ENCODE measurements at places on chromosomes 1 and 21.

DNA sequence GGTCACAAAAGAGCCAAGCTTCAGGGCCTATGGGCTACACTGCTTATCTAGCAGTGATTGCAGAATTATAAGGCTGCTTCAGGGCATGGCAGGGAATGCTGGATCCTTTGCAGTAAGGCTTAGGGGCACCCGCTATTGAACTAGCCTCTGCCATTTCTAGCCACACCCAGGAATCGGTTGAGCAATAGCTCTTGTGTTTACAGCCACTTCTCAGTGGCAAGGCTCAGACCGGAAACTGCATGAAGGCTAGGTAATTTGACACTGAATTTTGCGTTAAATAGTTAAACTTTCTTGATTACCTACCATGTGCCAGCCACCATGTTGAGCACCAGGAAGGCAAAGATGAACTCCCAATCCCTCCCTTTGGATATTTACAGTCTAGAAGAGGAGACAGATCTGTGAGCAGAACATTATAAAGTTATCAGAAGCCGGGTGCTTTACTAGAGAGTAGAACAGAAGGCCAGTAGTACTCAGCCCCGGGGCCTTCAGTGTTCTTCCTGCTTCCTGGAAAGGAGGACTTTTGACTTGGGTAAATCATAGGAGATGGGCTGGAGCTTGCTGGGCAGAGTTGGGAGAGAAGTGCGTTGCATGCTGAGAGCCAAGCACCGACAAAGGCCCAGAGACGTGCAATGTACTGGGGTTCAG, 98.6 kb upstream of the LPGAT1 start:
- no peak for DNase-seq

- DNase-seq = no peak
Measured at GRCh38 chr1:201990427-201990826, 8.0 kb downstream of the RNPEP start.

- no peak for DNase-seq
Measured at GRCh38 chr1:236688705-236689104, 2.4 kb downstream of the ACTN2 start.

DNA sequence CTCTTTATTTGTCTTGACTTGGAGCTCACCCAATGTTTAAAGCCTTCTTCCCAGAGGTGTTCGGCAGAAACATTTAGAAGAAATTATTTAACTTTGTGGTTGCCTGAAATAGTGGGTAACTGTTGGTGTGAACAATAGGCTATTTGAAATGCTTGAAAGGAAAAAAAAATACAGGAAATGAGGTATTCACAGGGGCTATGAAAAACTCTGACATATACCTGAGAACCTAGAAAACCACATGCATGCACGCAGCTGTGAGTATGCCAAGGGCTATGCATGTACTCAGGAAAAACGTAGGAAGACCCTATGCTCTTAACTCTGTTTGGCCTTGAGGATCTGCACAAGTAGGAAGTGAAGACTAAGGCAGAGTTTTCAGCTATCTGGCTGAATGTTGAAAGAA, 16.4 kb upstream of the RNF186 start:
- no peak for DNase-seq

DNA sequence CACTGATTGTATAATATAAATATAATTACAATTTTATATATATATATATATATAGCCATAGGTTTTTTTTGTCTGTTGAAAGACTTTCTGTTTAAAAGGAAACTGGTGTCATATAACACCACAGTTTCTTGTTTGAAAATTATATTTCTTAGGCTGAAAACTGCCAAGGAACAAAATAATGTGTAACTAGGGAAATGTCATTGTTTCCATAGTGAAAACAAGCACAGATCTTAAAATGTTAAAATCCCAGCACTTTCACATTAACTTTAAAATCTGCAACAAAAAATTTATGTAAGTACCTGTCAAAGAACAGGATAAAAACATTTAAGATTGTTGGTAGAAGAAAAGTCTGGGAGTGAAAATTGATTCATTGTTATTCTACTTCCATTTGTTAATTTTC, 104.2 kb downstream of the ATP6V1G3 start:
- DNase-seq = no peak

GRCh38 chr1:226608699-226609505, 60.3 kb downstream of the STUM start:
- DNase-seq = peak; percentile 67

- DNase-seq = no peak
Measured at GRCh38 chr1:238606896-238607295, 716.2 kb upstream of the ZP4 start.

DNA sequence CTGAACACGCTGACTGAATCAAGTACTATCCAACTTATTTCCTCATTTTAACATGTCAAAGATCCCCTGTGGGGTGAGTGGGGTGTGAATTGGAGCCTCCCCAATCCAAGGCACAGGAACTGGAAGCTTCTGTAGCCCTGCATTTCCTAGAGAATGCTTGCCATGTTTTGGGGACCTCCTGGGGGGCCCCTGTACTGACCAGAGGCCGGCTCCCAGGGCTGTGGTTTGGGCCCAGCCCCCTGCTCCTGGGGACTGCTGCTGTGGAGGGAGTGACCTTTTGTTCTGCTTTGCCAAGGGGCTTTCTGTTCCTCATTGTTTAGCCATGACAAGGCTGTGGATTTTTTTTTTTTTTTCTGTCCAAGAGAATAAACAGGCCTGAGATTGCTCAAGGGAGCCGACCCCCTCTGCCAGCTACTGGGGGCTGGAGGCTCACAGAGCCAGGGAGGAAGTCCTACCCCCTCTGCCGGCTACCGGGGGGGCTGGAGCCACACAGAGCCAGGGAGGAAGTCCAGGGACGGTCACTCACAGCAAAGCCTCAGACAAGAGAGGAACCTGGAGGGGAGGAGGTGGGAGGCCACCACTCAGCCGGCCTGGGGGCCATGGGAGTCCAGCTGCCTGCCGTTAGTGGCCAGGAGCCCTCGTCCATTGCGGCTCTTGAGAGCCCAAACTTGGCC, 17.4 kb downstream of the TNFRSF1B start:
- no peak for DNase-seq

GRCh38 chr21:38716942-38717341, 88.8 kb upstream of the ETS2 start:
- no peak for DNase-seq

DNA sequence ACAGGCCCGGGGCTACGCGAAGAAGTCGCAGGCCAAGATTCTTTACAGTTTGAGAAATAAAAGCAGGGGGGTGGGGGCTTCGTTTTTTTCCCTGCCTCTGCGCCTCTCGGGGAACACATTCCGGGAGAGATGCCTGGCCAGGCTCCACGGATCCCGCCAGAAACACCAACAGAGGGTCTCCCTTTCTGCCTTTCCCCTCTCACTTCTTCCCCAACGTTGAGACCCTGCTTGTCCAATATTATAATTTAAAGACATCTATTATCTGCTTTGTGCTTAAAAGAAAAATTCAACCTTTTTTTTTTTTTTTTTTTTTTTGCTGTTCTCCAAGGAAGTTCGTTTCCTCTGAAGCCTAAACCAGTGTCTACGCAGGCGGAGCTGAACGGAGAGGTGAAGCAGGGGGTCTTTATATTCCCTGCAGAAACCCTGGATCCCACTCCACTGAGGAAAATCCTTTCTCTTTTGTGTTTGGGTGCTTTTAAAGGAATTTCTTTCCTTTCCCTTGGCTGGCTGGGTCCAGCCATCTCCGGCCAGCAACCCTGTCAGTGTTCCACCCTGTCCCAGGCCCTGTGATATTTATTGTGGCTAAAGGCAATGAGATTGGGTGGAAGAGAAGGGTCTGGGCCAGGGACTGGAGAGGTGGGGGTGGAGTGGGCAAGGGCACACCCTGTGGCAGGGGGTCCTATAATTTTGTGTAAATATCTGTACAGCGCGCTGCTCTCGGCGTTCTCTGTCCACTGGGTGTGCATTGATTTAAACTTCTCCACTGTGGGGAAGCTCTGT, 2.2 kb downstream of the FOXD2 start:
- no peak for DNase-seq

DNA sequence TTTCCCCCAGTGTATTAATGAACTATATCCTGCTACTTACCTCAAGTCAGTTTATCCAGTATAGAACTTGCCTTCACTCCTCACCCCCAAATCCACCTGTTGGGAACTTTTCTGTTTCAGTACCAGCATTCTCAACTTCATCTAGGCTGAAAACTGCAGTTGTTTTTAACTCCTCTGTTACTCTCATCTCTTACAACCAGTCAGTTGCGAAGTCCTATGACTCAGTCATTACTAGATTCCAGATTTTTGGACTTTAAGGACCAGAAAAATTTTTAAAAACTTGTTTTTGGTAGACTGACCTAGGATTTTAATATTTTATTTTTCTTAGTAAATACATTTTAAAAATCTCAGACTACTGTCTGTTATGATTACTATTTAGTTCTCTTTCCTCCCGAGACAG, 8.1 kb downstream of the GNAI3 start:
- no peak for DNase-seq

DNA sequence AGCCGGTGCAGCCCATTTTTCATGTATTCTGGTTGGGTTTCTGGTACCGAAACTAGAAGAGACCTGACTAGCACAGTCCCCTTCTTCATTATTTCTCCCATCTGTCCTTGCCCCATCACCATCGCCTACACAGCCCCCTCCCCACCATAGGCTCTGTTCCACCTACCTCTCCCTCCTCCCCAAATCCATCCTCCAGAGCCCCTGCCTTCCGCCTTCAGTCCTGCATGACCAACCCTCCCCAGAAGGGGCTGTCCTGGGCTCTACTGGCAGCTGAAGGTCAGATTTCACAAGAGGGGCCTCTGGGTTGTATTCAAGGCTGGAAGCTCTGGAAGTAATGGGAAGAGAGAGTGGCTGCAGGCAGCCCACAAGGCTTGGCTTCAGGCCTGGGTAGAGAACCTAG, 55.2 kb downstream of the SDC3 start:
- no peak for DNase-seq

DNA sequence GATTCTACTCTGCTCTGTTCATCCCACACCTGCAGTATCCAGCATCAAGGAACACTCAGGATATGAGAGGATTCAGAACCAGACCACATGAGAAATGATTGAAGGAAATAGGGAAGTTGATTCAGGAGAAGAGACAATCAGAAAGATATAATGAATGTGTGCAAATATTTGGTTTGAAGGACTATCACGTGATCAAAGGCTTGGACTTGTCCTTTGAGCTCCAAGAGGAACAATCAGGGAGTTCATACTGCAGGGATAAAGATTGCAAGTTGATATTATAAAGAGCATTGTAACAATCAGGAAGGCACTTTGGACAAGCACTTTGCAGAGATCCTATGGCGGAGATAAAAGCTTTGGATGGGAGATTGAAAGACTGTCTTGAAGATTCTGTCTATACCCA, 13.9 kb upstream of the PIGM start:
- no peak for DNase-seq

DNA sequence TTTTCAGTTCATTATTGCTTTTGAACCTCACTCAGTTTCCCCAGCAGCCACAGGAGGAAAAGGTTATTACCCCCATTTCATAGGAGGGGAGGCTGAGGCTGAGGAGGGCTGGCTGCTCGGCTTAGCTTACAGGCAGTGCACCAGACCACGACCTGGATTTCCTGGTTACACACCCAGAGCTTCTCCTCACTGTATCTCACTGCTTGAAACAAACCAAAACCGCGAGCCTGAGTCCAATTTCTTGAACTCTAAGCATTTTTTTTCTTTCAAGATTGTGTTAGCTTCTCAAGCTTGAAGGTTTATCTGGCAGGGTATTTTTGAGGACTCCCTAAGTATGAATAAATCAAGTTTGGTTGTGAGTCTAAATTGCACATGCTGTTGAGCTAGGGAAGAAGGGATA, 188.9 kb upstream of the EDN2 start:
- peak; percentile 45 for DNase-seq

DNA sequence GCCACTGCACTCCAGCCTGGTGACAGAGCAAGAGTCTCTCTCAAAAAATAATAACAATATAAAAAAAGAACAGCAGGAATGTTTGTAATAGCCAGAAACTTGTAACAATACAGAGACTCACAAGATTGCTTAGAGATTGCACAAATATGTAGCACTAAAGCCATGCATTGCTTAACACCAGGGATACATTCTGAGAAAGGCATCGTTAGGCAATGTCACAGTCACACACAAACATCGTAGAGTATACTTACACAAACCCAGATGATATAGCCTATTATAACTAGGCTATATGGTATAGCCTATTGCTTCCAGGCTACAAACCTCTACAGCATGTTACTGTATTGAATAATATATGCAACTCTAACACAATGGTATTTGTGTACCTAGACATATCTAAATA, 45.3 kb downstream of the GPATCH2 start:
- no peak for DNase-seq

DNA sequence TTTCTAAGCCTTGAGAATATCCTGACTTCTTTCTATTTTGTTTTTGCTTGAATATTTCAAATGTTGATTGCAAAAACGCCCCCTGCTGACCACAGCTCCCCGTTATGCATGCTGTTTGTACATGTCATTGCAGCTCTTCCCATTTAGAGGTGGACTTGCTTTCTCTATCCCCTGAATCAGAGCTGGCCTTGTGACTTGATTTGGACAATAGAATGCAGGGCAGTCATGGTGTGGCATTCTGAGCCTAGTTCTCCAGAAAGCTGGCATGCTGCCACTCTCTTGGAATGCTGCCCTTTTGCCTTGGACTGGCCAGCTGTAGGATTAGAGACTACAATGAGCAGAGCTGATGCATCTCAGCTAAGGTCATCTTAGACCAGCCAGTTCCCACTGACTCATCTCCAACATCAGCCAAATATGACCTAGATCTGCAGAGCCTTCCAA, 1561.5 kb downstream of the MRPL39 start:
- no peak for DNase-seq

DNA sequence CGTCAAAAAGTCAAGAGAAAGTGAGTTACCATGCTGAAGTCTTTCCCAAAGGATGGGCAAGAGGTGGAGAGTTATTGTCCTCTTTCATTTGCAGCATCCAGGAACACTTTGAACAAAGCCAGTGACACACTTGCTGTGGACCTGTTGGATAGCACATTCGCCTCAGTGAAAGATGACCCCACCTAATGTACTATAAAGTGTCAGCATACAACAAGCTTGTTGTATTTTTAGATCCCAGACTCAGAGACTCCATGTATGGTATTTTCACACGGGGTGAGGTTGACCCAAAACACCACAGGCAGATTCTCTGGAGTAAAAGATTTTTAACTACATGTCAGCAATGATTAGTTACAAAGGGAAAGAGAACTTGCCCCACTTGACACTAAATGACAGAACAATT, 273.8 kb downstream of the PTBP2 start:
- no peak for DNase-seq

DNA sequence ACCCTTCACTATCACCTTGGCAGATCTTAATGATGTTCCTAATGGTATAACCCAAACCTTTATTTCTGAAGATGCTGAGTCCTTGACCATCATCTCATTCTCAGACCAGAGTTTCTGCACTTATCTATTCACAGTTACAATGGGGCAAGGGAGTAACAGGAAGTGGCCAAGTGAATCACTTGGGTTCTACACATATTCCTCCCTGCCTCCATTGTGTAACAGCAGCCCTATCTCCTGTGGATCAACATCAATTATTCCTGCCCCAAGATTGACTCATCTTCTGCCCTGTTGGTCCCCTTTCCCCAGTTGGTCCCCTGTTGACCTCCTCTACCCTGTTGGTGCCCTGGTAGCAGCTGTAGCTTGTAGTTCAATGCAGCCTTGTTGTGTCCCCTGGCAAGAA, 10.3 kb upstream of the S100A7 start:
- DNase-seq = no peak
